CD4-positive, CD25-positive, alpha-beta regulatory T cell (primary cell): ENCODE measurements at places on chromosomes 6 and 20. TPM values are rescaled to one million over a fixed set of nuclear protein-coding genes. Genes with fewer than 3 reads are reported as not detected.

DNA sequence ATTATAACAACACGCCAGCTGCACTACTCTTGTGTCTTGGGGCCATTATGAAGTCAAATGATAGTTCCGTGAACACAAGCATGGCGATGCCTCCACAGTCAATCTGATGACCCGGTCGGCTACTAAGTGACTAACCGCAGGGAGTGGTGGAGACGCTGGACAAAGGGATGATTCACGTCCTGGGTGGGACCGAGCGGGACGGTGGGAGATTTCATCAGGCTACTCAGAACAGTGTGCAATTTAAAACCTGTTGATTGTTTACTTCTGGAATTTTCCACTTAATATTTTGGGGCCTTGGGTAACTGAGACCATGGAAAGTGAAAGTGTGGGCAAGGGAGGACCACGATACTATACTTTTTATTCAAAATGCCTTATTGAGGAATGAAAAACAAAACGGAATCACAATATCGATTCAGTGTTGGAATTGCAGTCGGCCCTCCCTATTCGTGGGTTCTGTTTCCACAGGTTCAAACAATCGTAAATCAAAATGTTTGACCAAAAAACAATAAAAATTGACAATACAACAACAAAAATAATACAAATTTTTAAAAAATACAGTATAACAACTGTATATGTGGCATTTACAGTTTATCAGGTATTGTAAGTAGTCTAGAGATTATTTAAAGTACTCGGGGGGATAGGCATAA, 66.5 kb downstream of the MYLK4 start:
- no peak for DNase-seq

DNA sequence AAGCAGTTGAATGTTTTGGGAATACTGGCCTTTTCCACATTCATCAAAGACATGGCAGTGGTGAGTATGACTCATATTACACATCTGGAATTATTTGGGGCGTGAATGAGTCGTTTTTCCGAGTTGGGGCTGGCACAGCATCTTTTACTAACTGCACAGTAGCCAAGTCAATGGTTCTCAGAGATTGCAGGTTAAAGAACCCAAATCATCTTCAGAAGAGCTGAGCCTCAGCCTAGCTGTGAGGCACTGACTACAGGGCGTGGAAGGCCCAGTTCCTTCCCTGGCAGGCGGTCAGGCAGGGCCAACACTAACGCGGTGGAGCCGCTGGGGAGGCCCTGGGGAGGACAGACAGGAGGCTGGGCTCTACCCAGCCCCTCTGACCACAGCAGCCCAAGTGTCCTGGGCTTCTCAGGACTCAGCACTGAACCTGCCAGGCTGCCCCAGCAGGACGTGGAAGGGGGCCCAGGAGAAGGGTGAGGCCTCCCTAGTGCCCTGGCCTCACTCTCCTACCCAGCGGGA, 20.1 kb upstream of the HELZ2 start:
- DNase-seq: no peak

- DNase-seq: no peak
Measured at GRCh38 chr20:17741220-17741619, 41.5 kb downstream of the BANF2 start.

DNA sequence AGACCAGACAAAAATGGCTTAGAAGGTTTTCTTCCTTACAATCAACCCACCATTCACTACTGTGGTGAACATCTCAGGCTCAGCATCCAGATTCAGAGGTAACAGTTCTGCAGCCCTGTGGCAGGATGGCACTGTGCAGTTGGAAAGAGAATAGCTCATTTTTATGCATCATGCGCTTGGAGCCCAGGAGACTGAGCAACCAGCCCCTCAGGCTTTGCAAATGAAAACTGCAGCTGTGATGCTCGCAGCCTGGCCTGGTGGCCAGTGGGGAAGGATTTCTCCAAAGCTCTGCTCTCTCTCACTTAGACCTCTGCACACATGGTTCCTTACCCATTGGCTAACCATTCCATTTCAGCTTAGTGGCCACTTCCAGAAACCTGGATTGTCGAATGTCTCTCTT, 45.8 kb downstream of the GABRR2 start:
- no peak for DNase-seq

The KHDC1L gene
- 0.67 TPM for total RNA-seq

The C6orf89 gene
- total RNA-seq: 33.8 TPM

DNA sequence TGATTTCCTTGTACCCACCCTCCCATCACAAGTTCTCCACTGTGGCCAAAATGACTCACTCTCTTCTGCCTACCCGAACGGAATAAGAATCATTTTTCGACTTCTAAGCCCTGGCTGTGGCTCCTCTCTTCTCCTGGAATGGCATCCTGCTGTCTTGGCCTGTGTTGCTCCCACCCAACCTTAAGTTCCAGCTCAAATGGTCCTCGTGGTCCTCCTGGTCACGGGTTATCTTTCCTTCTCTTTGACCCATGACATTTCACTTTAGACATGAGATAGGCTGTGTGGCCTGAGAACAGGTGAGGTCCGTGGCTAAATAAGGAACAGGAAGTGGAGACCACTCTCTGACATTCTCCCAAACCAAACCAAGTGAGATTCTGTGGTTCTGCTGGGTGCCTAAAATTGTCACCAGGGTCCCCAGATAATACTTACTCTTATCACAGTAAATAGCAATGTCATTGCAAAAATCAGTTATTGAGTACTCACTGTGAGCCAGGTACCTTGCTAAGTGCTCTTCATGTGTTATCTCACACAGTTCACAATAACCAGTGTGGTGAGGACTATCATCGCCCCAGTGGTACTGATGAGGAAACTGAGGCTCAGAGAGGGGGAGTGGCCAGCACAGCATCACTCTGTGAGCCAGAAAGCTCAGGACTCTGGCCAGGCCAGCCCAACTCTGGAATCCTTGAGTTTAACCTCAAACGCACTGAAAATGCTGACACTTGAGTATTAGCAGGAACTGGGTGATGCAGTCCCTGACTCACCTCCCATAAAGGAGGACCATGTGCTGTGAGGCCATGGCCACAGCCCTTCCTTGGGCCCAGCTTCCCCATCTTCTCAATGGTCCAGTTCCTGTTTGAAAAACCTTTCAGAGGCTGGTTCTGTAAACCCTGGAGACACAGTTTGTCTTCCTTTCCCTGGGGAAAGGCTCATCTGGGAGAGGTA, 74.8 kb upstream of the SIRPA start:
- no peak for DNase-seq

DNA sequence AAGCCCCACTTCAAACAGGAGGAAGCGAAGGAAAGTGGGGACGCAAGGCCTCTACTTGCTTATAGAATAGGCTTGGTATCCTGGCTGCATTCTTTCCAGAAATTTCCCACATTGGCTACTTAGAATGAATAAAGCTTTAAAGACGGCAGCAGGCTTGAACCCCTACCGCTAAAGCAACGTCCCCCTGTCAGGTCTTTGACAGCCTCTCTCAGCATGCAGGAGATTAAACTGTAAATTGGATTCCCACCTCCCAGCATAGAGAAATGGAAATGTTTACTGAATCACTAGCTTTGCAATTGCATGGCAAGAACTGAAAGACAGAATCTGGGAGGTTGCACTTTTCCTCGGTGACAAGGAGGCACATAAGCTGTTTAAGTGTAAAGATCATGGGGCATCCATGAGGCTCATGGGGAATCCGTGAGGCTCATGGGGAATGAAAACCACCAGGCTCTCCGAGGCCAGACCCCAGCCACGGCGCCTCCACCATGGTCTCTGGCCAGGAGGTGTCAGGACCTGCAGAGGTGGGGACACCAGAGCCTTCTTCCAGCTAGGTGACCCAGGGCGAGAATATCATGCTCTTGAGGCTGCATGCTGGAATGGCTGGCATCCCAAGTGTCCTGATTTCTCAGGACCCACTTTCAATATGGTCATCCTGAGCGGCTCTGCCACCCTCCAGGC, 10.3 kb downstream of the LEMD2 start:
- DNase-seq: no peak

The PIM1 gene
- total RNA-seq: 161 TPM

DNA sequence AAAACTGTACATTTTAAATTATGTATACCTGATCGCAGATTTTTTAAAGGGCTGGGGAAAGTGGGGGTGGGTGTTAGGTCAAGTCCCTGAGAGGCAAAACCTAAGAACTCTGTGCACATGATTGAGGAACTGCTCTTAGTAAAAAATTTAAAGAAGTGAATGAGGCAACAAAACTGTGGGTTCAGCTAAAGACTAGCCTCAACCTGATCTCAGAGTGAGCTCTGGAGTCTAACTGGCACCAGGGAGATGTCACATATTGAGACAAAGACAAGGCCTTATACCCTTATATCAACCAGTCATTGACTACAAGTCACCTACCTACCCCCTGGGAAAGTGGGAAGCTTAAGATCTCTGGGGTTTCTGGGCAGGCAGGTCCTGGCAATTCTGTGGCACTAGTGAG, 27.4 kb upstream of the RUNX2 start:
- DNase-seq: no peak

DNA sequence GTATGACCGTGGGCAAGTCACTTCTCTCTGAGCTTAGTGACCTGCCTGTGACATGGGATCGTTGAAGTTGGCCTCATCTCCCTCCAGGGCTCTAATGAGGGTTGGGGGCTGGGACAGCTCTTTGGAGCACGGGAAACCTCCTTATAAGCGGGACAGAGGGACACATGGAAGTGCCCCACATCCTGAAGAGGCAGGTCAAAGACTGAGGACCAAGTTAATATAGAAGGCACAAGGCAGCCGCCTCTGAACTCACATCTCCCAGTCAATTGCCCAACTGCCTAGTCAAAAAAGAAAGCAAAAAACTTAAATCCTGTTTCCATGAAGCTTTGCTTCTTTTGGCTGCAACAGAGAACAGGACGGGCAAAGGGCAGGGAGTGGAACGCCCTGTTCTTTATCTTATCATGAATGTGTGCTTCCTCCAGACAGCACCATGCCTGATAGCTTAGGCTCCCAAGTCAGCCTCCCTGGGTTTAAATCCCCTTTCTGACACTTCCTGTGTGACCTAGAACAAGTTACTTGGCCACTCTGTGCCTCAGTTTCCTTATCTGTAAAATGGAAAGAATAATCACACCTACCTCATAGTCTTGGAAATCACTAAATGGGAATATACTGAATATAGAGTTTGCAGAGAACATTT, 27.1 kb downstream of the LBP start:
- no peak for DNase-seq
